RWPE2 (cell line): ENCODE measurements at places on chromosomes 7 and 10.

- no peak for DNase-seq
Measured at GRCh38 chr10:75484717-75485116, 53.3 kb downstream of the LRMDA start.

- no peak for DNase-seq
Measured at GRCh38 chr7:41277561-41277960, 425.3 kb downstream of the INHBA start.

DNA sequence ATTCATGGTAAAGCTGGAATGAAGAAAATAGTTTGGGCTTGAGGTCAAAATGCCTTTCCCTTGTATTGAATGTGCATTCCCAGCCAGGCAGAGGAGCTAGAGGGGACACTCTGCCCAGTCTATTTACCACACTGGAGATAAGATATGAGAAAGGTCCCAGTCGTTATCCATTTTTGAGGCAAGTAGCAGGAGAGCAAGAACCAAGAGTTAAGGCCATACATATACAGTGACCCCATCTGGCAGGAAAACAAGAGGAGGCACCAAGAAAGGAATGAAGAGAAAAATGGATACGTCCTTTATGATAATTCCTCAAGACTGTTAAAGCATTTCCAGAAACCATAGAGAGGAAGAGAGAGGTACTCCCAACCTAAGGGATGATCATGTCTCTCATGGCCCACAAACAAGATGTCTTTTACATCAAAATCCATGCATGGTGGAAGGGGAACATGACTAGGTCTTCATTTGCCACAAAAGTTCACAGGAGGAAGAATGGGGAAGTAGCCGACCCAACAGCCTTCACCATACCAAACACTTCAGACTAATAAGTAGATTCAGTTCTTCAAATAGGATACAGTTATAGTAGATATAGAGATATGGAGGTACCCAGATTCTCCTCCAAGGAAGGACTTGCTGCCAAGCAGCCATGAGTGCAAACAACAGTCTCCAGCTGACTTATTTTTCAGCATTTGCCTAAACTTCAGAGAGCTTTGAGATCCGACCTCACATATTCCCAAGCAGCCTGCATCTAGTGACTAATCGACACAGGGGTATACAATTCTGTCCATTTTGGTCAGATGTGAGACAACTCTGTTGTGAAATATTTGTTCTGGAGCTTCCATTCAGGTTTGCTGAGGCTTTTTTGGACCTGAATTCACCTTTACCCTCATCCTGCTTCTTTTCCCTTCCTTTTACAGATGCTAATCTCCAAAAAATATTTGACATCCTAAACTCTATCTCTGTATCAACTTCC, 61.1 kb upstream of the CCDC71L start:
- no peak for DNase-seq

DNA sequence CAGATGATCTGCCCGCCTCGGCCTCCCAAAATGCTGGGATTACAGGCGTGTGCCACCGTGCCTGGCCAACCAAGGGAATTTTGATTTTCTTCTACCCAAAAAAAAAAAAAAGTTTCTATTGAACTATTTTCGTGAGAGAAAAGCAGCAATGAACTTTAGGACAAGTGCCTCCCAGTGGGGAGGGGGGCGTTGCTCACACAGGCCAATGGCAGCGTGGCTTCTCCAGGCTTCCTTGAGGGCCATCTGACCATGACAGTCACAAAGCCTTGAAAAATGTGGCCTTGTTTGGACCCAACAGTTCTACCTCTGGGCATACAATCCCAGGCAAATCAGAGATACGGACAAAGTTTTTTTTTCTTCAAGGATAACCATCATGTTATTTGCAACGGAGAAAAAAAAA, 56.0 kb downstream of the TNRC18 start:
- DNase-seq = no peak

GRCh38 chr10:89741126-89741762, 39.9 kb downstream of the KIF20B start:
- DNase-seq = no peak

- DNase-seq = peak; percentile 28
Measured at GRCh38 chr7:155985518-155986250, 173.4 kb upstream of the SHH start.
